ENCODE measurements at places on chromosomes 2 and 18. TPM values are rescaled to one million over a fixed set of nuclear protein-coding genes. Genes with fewer than 3 reads are reported as not detected.

DNA sequence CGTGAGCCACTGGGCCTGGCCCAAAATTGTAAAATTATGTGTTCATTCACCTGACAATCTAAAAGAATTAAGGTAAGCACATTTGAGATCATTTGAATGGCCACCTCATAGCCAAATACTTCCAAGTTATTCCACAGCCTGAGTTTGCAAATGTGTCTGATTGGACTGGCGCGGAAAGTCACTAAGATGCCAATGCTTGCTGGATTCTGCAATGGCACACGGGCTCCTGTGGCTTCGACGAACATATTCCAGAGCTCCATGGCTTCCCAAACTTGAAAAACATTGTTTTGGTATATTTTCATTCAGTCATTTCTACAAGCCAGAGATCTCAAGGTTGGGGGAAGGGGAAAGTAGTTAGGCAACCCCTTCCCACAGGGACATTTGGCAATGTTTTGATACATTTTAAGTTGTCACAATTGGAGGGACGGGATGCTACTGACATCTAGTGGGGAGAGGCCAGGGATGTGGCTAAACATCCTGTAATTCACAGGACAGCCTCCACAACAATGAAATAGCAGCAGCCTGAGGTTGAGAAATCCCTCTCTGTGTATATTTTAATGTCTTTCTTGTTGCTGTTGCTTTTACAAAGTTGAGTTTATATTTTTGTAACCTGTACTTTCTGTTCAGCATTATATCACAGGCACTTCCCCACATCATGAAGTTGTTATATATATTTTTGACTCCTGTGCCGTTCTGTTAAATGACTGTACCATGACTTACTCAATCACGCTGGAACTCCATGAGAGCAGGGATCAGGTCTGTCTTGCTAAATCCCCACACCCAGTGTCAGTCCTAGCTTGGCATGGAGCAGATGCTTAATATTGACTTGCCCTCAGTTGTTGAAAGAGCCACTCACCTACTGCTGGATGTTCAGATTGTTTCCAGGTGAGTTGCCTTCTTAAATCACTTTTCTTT lies 56.9 kb downstream of the COL4A4 start:
- DNase-seq, result peak; percentile 78
- H3K27me3 ChIP-seq, result no peaks in the 10 kb centered on the region
- H3K36me3 ChIP-seq, result no peaks in the 10 kb centered on the region
- H3K27ac ChIP-seq, result no peak overlapping the region
- no peaks in the 10 kb centered on the region for H3K4me1 ChIP-seq
- H3K4me3 ChIP-seq, result no peak overlapping the region

DNA sequence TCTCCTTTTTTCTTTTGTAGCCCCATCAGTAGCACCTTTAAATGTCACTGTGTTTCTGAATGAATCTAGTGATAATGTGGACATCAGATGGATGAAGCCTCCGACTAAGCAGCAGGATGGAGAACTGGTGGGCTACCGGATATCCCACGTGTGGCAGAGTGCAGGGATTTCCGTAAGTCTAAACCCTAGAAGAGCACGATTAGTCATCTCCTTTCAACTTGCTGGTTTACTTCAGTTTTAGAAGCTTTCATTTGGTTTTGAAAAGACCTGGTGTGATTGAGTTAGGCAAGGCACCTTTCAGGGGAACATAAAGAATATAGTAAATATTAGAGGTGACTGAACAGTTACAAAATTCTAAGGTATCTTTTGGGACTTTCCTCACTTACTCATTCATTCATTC lies 72.2 kb upstream of the TMEM87B start:
- no peak overlapping the region for H3K4me3 ChIP-seq
- no peak for DNase-seq
- H3K36me3 ChIP-seq, result no peaks in the 10 kb centered on the region
- peaks cover 21% of the 10 kb centered on the region for H3K4me1 ChIP-seq
- H3K27ac ChIP-seq, result no peak overlapping the region

GPC1 gene
- polyA plus RNA-seq, result 142 TPM

EVX2 gene
- 1.3 TPM for polyA plus RNA-seq

DNA sequence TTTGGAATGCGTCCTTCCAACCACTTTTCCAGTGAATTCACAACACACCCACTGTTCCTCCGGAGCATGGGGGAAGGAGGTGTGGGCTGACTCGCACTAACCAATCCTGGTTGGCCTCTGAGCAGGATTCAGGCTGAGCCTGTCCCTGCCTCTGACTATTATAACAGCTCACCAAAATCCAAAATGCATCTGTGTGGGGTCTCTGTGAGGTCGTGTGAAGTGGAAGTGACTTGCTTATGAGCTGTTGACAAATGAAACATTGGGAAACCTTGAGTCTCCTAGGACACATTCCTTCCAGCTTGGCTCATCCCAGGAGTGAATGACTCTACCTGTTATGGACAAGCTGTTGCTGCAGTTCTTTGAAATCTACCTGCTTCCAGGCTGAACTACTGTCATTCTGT lies 1.5 kb downstream of the CIDEA start:
- no peak for DNase-seq
- H3K27ac ChIP-seq, result no peak overlapping the region
- H3K4me3 ChIP-seq, result no peak overlapping the region
- no peaks in the 10 kb centered on the region for H3K36me3 ChIP-seq

DNA sequence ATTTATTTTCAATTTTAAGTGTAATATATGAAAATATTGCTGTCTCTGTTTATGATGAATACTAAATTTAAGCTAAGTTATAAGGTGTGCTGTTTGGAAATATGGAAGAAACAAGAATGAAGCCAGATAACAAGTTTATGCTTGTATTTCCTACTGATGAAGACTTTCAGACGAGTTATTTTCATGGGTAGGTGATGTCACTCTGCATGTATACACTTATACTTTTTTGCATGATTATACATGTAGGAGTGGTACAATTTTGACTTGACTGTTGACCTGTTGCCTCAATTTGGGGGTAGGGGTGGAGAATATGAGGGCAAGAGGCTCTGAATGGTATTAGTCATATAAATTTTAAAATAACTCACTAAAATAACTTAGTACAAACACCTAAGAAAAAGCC lies 133.7 kb downstream of the HAUS1 start:
- H3K4me1 ChIP-seq, result no peaks in the 10 kb centered on the region
- H3K4me3 ChIP-seq, result no peak overlapping the region
- no peaks in the 10 kb centered on the region for H3K27me3 ChIP-seq
- H3K27ac ChIP-seq, result no peak overlapping the region

GNAL gene
- polyA plus RNA-seq, result 4.4 TPM

EFEMP1 gene
- polyA plus RNA-seq, result 63.4 TPM

DNA sequence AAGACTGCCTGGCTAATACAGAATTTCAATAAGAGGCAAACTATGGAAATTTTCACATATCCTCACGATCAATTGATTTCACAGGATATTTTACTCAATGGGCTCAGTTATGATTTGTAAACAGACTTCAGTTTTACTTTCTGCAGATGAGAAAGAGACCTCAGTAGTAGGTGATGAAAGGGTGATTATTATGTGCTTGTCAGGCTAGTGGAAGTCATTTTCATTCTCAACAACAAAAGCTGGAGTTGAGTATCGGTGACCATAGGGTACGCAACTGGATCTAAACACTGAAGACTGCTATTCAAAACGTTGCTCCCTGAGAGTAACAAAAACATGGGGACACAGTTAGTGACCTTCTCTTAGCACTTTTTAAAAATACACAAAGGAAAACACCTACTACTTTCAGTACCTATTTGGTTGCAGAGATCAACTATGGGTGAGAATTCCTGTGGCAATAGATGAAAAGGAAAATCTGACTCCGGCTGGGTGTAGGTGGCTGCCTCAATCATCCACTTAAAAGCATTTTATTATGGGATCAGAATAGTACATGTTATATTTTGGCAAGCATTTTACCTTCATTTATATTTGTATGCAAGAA lies 126.2 kb upstream of the VRK2 start:
- H3K4me1 ChIP-seq, result no peaks in the 10 kb centered on the region
- no peaks in the 10 kb centered on the region for H3K27me3 ChIP-seq
- H3K36me3 ChIP-seq, result no peaks in the 10 kb centered on the region

DNA sequence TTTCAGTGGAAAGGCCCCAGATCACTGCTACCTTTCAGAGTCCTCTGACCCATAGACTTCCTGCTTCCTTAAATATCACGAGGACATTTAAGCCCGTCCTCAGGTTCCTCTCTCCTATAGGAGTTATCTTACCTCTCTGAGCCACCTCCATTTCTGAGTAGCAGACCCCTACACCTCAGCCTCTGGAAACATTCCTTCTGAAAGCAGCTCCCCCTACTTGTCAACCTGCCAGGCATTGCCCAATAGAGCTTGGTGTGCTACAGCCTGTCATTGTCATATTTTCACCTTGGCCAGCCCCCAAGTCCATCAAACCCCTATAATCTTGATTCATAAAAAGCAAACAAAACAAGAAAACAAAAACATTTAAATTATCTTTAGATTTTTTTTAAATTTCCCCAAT lies 717.9 kb upstream of the SLC8A1 start:
- no peaks in the 10 kb centered on the region for H3K4me1 ChIP-seq
- H3K27ac ChIP-seq, result no peak overlapping the region
- H3K4me3 ChIP-seq, result no peak overlapping the region
- DNase-seq, result no peak
- no peaks in the 10 kb centered on the region for H3K36me3 ChIP-seq

GRCh38 chr2:172969609-172970008 lies 106.0 kb upstream of the MAP3K20 start:
- no peak for DNase-seq
- no peak overlapping the region for H3K4me3 ChIP-seq
- no peaks in the 10 kb centered on the region for H3K27me3 ChIP-seq
- no peaks in the 10 kb centered on the region for H3K36me3 ChIP-seq
- peaks cover 4% of the 10 kb centered on the region for H3K4me1 ChIP-seq
- H3K27ac ChIP-seq, result no peak overlapping the region

- H3K4me1 ChIP-seq, result peaks cover 14% of the 10 kb centered on the region
- H3K36me3 ChIP-seq, result no peaks in the 10 kb centered on the region
- no peak for DNase-seq
Measured at GRCh38 chr2:128628206-128628605, 309.5 kb upstream of the HS6ST1 start.

DNA sequence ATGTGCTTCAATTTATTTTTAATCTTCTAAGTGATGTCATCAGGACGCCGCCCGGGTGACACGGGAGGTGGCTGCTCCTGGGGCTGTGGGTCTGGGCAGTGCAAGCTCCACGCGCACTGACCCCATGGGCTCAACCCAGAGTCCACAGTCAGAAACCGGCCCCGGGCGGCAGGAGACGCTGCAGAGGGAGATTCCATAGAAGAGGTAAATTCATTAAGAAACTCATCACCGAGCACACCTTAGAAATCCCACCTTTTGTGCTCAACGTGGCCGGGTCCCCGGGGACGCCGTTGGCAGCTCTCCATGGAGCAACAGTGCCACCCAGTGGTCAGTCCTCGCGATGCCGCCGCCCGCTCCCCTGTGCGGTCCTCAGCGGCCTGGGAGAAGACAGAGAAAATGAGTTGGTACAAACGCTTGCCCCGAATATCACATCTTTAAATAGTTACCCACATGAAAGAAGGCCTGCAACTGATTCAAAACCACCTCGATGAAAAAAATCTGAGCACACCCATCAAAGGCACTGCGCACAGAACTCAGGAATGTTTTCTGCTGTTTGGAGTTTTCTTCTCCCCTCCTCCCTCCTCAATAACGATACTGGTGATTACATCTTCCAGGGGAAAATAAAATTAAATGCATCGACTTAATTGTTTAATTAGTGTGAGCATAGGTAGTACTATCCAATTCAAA lies 92.6 kb downstream of the CMPK2 start:
- no peaks in the 10 kb centered on the region for H3K27me3 ChIP-seq
- H3K36me3 ChIP-seq, result no peaks in the 10 kb centered on the region
- no peak overlapping the region for H3K4me3 ChIP-seq
- H3K27ac ChIP-seq, result peak overlapping the region; percentile 32

DNA sequence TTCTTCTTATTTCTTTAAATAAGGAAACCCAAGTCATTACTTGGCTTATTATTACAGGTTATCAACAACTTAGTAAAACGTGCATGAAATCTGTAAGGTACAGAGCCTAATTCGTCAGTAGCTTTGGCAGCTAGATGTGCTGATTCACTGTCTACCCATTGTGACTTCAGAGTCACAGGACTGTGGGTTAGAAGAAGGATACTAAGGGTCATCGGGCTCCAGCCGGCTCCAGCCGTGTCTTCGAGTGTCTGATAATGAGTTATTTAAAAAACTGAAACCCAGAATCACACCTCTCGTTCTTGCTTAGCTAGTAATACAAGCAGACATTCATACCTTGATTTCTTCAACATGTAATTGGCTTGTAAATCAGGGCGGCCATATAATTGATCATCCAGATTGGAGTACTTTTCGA lies 170.5 kb downstream of the FMNL2 start:
- no peak overlapping the region for H3K4me3 ChIP-seq
- H3K27ac ChIP-seq, result peak overlapping the region; percentile 58
- no peaks in the 10 kb centered on the region for H3K36me3 ChIP-seq
- no peak for DNase-seq
- H3K27me3 ChIP-seq, result no peaks in the 10 kb centered on the region
- no peaks in the 10 kb centered on the region for H3K4me1 ChIP-seq

DNA sequence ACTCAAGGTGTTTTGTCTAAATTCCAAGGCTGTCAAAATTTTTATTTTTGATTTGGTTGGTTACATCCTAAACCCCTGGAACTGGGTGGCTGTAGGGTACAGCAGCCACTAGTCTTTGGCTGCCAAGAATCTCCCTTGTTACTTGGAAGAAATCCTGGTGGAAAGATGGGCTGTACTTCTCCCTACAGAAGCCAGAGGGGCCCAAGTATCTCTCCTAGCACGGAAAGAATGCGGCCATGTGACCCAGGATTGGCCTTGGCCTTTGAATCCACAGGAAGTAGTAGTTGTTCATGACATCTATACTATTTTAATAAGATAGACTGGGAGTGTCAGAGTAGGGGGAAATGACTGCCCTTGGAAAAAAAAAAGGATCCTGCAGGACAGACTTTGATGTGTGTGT lies 54.4 kb upstream of the MYO3B start:
- H3K27ac ChIP-seq, result peak overlapping the region; percentile 29
- H3K36me3 ChIP-seq, result no peaks in the 10 kb centered on the region
- no peaks in the 10 kb centered on the region for H3K4me1 ChIP-seq
- DNase-seq, result peak; percentile 42
- H3K4me3 ChIP-seq, result no peak overlapping the region
- H3K27me3 ChIP-seq, result no peaks in the 10 kb centered on the region

DNA sequence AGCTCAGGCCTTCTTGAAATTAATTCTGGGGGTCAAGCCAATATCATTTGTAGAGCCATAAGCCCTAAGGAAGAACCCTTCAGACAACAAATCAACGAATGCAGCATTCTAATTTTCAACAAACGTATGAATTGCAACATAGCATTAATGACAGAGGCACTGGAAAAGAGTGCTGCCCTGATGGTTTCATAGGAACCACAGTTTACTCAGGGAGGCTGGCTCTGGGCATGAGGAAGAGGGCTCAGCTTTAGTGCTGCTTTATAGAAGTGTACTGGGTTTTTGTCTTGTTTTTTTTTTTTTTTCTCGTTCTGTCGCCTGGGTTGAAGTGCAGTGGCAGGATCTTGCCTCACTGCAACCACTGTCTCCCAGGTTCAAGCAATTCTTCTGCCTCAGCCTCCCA lies 36.1 kb upstream of the CAB39 start:
- no peak overlapping the region for H3K27ac ChIP-seq
- no peak for DNase-seq
- H3K4me3 ChIP-seq, result no peak overlapping the region
- H3K27me3 ChIP-seq, result no peaks in the 10 kb centered on the region
- no peaks in the 10 kb centered on the region for H3K36me3 ChIP-seq
- no peaks in the 10 kb centered on the region for H3K4me1 ChIP-seq

Data from hepatocyte (in vitro differentiated cells).